Gastroesophageal sphincter (tissue), 4 donors: ENCODE measurements at places on chromosomes 12 and 14.

- ATAC-seq = no peak
Measured at GRCh38 chr12:93200291-93200917, 177.3 kb upstream of the NUDT4 start.

DNA sequence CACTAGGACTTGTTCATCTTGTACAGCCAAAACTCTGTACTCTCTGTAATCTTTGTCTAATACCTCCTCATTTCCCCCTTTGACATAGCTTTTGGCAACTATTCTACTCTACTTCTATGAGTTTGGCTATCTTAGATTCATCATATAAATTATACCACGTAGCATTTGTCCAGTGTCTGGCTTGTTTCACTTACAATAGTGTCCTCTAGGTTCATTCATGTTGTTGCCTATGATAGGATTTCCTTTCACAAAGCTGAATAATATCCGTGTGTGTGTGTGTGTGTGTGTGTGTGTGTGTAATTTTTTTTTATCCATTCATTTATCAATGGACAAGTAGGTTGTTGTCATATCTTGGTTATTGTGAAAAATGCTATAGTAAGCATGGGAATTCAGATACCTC, 209.5 kb downstream of the KCNC2 start:
- ATAC-seq = no peak

DNA sequence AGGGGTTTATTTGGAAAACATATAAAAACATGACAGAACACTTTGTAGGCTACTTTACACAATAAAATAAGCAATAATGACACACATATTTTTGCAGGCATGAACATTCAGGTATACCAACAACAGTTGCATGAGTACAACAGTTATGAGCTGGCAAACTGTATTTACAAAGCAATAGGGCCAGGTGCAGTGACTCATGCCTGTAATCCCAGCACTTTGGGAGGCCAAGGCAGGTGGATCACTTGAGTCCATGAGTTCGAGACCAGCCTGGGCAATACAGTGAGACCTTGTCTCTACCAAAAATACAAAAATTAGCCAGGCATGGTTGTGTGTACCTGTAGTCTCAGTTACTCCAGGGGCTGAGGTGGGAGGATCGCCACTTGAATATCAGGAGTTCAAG, 101.1 kb downstream of the BMP4 start:
- ATAC-seq = no peak

DNA sequence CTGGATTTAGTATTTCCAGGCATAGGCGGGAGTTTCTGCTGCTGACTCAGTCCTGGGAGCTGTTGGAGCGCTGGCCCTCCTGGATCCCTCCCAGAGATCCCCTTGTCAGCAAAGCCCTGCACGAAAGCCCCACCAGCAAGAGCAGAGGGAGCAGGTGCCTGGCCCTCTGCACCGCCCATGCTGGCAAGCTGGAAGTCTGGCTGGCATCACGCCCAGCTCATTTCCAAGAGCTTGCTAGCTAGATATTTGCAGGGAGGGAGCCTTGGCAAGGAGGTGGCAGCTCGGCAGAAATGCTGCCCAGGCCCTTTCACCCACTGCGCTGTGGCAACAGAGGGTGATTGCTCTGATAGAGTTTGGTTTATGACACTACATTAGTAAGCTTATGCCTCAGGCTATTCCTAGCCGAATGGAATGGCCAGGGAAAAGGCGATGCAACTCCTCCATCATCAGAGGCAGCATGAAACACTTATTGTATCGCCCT, 193.9 kb downstream of the EMP1 start:
- ATAC-seq = peak; percentile 94

GRCh38 chr12:65335021-65335714, 56.7 kb downstream of the MSRB3 start:
- ATAC-seq = peak; percentile 89

- ATAC-seq = no peak
Measured at GRCh38 chr12:120254809-120255208, 10.7 kb downstream of the PXN start.
